ENCODE measurements at places on chromosomes 12 and 14.

GRCh38 chr14:41873686-41874317 is 267.1 kb downstream of the LRFN5 start:
- DNase-seq: no peak

DNA sequence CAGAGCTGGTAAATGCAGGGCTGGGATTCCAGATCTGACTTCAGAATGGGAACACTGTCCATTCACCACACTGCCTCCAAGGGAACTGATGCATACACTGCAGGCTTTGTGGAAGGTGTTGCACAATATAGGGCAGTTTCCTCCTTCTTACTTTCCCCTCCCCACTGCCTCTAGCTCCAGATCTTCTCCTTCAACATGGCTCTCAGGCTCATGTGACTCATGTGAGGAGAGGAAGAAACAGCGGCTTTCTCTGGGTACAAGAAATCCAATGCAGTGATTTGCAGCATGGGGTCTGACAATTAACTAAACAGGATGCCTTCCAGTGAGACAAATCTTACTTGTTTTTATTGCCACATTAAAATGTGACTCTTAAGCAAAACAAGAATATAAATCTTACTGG is 447.6 kb upstream of the CCDC196 start:
- no peak for DNase-seq

GRCh38 chr12:29907461-29907860 is 123.7 kb upstream of the TMTC1 start:
- no peak for DNase-seq

- DNase-seq: no peak
Observed at GRCh38 chr12:58529114-58529665, 391.1 kb downstream of the LRIG3 start.

DNA sequence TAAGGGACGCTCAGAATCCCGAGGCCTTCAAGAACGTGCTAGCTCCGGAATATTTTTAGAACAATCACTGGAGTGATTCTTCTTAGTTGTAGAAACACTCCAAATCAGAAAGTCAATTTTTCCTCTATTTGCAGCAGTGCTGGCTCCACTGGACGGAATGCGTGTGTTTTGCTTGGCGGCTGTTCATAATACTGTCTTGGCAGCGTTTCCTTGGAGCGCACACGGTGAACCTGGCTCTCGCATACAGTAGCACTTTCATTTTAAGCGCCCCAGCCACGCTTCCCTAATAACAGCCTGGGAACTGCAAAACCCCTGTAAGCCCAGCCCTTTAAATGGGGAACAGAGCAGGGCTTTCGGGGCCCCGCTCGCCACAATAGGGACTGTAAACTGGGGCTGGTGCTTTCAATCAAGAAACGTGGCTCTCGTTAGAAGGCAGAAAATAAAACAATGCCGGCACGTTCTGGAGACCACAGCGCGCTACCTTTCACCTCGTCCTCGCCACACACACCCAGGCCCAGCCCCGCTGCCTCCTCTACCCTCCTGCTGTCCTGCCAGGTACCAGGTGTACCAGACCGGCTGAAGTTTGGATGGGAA is 79.9 kb downstream of the BCL11B start:
- peak; percentile 48 for DNase-seq

DNA sequence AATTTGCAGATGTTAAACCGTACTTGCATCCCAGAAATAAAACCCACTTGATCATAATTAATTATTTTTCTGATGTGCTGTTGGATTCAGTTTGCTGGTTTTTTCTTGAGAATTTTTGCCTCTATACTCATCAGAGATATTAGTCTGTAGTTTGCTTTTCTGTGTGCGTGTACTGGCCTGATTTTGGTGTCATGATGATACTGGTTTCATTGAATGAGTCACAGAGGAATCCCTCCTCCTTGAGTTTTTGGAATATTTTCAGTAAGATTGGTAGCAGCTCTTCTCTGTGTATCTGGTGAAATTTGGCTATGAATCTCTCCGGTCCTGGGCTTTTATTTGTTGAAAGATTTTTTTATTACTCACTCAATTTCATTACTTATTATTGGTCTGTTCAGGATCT is 100.4 kb upstream of the PMCH start:
- no peak for DNase-seq

DNA sequence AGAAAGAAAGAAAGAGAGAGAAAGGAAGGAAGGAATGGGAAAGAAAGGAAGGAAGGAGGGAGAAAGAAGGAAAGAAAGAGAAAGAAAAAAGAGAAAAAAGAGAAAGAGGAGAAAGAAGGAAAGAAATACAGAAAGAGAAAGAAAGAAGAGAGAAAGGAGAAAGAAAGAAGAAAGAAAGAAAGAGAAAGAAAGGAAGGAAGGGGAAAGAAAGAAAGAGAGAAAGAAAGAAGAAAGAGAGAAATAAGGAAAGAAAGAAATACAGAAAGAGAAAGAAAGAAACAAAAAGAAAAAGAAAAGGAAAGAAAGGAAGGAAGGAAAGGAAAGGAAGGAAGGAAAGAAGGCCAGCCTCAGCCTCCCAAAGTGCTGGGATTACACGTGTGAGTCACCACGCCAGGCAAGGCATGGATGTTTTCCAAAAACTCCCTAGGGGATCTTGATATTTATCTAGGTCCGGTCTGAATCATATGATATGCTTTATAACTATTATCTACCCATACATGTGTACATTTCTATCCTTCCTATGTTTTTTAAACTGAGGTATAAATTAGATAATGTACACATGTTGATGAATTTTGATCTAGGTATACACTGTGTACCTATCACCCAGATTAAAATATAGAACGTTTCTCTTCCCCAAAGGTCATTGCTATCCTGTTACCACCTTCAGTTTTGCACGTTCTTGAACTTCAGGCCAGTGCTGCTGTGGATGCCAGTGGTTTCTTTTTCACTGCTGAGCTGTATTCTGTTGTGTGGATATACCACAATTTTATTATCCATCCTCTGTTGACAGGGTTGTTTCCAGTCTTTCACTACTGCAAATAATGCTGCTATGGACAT is 177.9 kb downstream of the RBM19 start:
- no peak for DNase-seq

DNA sequence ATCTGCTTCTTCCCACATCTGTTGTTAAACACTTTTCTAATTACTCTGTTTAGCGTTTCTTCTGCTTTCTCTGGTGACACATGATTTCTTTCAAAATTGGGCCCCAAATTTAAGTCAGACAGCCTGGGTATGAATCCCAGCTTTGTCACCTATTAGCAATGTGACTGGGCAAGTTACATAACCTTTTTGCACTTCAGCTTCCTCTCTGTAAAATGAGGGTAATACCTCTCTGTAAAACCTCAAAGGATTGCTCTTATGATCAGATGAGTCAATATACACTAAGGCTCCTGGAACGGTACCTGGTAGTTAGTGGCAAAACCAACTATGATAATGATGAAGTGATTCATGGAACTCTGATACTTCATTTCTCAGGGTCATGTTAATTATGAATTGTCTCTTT is 33.0 kb downstream of the E2F7 start:
- no peak for DNase-seq

DNA sequence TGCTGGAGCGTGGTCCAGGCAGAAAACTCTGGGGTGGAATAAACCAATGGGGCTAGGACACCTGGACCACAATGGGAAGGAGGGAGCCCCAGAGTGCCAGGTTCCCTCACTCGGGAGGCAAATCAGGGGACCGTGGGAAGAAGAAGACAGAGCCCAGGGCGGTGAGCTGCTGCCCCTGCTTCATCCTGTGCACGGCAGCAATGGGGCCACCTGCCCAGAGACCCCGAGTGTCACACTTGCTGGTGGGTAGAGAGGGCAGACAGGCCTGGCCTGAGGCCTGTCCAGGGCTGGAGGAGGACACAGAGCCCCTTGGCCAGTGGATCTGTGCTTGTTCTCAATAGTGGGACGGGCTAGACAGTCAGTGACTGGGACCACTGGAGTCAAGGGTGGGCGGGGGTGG is 58.2 kb downstream of the DIO3 start:
- DNase-seq: no peak

GRCh38 chr12:52813885-52814709 is at the start of gene KRT4:
Gene KRT4 (minus strand): TSS chr12:52814116. CDS start chr12:52814058, 58 bp downstream.
- DNase-seq: no peak

DNA sequence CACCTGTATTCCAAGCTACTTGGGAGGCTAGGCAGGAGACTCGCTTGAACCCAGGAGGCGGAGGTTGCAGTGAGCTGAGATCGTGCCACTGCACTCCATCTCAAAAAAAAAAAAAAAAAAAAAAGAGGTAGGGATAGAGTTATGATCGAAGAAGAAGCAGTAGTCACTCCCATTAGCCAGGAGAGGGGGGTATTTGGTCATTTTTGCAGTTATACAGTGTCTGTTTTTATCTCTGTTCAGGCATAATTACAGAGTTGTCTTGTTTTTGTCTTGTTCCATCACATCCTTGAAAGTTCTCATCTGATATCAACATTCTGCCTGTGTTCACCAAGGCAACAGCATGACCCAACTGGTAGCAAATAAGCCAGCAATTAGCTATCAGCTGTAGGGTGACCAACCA is 98.5 kb upstream of the TMPO start:
- no peak for DNase-seq

- DNase-seq: no peak
Observed at GRCh38 chr12:80807640-80808288, 91.1 kb downstream of the MYF5 start.

- DNase-seq: no peak
Observed at GRCh38 chr12:2664721-2665577, 129.8 kb upstream of the FKBP4 start.

- no peak for DNase-seq
Observed at GRCh38 chr12:11810206-11810545, 160.7 kb downstream of the ETV6 start.

- DNase-seq: no peak
Observed at GRCh38 chr14:72901361-72901760, 7.5 kb upstream of the DPF3 start.

DNA sequence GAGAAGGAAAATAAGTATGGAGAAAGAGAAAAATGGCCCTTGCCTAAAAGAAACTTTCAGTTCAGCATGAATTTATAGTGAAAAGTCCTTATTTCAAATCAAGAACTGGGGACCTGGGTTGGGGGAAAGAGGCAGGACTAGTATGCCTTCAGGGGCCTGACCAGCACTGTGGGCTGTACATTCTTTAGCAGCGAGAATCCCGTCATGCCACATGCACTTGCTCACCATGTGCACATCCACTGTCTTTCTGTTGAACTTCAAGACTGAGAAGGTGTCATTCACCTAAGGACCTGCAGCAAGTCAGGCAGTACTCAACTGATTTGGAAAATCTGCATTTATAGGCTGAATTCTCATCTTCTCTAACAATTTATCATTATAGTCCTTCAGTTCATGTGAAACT is 50.2 kb downstream of the RAB35 start:
- no peak for DNase-seq
